ENCODE measurements at places on chromosomes 7 and 10. TPM values are rescaled to one million over a fixed set of nuclear protein-coding genes. Genes with fewer than 3 reads are reported as not detected.

GRCh38 chr7:136709876-136710275 is 158.6 kb upstream of the CHRM2 start:
- no peak for DNase-seq

Gene GLUD1
- total RNA-seq = 166 TPM

- no peak for DNase-seq
Measured at GRCh38 chr7:28989211-28989980, 31.3 kb upstream of the TRIL start.

- no peak for DNase-seq
Measured at GRCh38 chr7:120054376-120055100, 218.4 kb upstream of the KCND2 start.

Gene TDRD1
- 0.47 TPM for total RNA-seq

GRCh38 chr10:70162151-70162891 is 8.0 kb downstream of the SAR1A start:
- DNase-seq = no peak

GRCh38 chr10:116857156-116857555 is 7.9 kb downstream of the ENO4 start:
- DNase-seq = no peak

DNA sequence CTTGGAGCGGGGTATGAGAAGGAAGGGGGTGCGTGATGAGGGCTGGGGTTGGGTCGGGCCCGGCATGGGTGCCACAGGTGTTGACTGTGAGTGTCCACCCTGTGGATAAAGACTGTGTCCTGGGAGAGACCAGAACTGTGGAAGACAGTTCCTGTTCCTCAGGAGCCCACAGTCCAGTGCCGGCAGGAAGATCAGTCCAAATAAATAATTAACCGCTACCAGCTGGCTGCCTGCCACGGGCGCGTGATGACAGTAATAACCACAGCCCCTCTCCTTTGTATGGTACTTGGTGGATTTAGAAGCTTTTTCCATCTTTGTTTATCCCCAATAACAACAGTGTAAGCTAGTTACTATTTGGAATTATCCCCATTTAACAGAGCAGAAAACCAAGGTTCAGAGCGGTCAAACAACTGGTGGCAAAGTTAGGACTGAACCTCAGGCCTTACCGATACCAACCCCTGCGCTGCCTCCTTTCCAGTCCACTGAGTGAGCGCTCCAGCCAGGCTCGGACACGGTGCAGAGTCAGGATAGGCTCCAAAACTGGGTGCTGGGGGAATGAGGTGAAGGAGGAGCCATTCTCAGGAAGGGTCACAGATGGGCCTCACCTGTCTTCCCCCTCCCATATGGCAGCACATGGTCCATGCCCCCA is 5.1 kb downstream of the ZMIZ1 start:
- DNase-seq = no peak

Gene LIPN
- not detected for total RNA-seq

Gene FAM13C
- not detected for total RNA-seq

DNA sequence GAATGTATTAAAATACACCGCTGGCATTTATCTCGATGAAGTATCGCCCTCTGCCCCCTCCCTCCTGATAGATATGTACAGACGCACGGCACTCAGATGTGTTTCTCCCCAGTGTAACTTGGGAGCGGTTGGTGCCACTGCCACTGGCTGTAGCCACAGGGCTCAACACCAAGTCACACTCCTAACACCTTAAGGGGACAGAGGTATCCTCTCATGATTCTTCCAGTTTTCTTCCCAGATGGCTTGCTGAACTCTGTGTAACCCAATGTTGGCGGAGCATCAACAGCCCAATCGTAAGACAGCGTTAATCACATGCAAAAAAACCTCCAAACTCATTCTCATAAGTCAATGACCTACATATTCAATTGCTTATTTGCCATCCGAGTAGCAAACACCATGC is 35.5 kb downstream of the CTBP2 start:
- no peak for DNase-seq

Gene GRID2IP
- 0.10 TPM for total RNA-seq
